Stimulated activated CD4-positive, alpha-beta T cell treated with anti-CD3 and anti-CD28 coated beads, Interleukin-4, amount 100 ng/mL, for 24 hours (primary cell): ENCODE measurements at places on chromosomes 12 and 14.

- DNase-seq, result no peak
These were observed 51.0 kb downstream of the ST8SIA1 start for GRCh38 chr12:22283508-22283907.

GRCh38 chr12:122421187-122421820, 1.2 kb downstream of the CLIP1 start:
- DNase-seq, result peak; percentile 26

DNA sequence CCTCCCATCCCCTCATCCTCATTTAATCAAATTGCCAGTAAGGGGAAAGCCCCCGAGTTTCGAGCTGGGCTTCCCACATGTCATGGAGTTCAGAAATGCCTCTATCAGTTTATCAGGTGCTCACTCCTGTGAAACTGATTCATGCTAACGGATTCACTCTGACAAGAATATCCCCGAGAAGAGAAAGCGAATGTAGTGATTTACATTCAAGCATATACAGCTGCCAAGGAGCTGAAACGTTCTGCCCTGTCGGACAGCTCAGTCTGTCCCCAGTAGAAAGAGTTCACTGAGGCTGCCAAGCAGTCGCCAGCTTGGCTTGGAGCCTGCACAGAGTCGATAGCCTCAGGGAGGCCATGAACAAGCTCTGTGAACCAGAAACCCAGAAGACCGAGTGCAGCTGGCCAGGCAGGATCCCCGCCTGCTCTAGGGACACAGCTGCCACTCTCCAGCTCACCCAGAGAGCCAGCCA, 88.4 kb downstream of the TMCC3 start:
- no peak for DNase-seq

DNA sequence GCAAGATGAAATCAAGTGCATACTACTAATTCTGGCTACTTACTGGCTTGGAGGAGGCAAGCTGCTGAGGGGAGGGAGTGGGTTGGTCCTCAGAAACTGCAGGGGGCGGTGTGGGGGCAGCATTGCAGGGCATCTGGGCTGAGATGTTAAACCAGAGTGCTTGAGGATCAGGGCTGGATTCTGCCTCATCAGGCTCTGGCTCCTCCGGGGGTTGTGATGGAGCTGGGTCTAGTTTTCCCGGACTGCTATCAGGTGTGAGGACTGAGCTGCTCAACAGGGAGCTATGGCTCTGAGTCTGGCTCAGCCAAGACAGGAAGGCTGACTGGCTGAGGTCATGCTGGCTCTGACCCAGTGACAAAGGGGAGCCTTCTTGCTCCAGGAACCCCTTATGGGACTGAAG, 28.6 kb downstream of the BAZ2A start:
- peak; percentile 19 for DNase-seq

DNA sequence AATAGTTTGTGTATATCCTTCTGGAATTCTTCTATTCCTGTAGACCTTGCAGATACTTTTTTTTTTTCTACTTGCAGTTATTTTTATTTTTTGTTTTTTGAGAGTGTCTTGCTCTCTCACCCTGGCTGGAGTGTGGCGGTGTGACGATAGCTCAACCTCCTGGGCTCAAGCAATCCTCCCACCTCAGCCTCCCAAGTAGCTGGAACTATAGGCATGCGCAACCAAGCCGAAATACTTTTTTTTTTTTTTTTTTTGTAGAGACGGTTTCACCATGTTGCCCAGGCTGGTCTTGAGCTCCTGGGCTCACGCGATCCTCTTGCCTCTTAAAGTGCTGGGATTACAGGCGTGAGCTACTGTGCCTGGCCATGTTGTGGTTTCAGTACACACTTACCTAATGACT, 10.0 kb downstream of the TULP3 start:
- no peak for DNase-seq

DNA sequence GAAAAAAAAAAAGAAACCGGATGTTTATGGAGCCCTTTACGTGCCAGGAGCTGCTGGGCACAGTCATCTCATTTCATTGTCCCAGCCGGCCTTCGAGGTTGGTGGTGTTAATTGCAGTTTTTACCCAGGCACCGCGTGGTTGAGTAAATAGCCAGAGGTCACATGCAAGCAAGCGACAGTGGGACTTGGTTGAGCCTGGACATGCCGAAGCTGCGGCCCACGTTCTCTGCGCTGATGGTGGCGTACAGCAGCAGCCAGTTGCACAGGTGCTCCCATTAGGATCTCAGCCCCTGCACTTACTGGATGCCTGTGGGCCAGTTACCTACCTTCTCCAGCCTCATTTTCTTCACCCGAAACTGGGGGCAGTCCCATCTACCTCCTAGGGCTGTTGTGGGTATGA, 54.0 kb downstream of the TSPAN9 start:
- DNase-seq, result no peak

GRCh38 chr14:31371646-31372045, 48.7 kb downstream of the HEATR5A start:
- no peak for DNase-seq

DNA sequence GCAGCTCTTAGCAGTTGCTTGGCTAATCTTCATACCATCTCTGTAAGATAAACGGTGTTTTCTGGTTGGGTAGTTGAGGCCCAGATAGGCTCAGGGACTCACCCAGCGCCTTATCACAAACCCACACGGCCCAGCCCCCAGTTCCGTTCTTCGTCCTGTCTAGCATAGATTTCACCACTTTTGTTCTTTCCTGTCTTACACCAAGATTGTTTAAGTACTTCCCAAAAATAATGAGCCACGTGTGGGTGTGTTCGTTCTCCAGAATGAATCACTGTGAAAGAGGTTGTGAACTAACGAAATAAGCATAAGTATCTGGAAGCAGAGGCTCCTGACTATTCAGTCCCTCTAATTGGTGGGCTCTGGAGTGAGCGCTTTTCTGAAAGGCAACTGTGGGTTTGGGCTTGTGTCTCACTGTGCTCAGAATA, 21.4 kb downstream of the ACVR1B start:
- DNase-seq, result peak; percentile 58

GRCh38 chr14:20711685-20712084, 23.1 kb downstream of the ANG start:
- no peak for DNase-seq

GRCh38 chr14:23380197-23380914, 3.5 kb downstream of the CMTM5 start:
- DNase-seq, result no peak

DNA sequence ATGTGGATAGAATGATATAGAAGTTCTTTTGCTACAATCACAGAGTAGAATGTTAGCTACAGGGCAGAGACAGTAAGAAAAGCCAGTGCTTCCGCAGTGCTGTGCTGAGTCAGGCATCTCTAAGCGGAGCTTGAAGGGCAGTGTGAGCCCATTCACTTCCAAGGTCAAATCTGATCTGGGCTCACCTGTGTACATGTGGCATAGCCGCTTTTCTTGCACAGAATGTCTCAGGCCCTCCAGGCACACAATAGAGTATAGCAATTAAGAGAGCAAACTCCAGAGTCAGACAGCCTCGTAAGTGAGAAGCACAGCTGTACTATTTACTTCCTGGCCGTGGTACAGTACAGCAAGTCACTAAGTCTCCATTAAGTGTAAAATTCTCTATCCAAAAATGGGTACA, 26.8 kb downstream of the CORO1C start:
- no peak for DNase-seq

GRCh38 chr14:69982220-69982839, 103.1 kb downstream of the SMOC1 start:
- no peak for DNase-seq

- DNase-seq, result no peak
These were observed 5.1 kb downstream of the PPP4R4 start for GRCh38 chr14:94179244-94179643.

DNA sequence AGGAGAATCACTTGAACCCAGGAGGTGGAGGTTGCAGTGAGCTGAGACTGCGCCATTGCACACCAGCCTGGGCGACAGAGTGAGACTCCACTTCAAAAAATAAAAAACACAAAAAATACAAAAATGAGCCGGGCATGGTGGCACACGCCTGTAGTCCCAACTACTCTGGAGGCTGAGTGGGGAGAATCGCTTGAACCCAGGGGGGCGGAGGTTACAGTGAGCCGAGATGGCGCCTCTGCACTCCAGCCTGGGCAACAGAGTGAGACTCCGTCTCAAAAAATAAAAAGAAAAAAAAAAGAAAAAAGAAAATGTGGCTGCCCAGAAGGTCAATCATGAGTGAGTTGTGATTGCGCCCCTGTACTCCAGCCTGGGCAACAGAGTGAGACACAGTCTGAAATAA, 9.2 kb downstream of the DNAJC22 start:
- DNase-seq, result no peak

DNA sequence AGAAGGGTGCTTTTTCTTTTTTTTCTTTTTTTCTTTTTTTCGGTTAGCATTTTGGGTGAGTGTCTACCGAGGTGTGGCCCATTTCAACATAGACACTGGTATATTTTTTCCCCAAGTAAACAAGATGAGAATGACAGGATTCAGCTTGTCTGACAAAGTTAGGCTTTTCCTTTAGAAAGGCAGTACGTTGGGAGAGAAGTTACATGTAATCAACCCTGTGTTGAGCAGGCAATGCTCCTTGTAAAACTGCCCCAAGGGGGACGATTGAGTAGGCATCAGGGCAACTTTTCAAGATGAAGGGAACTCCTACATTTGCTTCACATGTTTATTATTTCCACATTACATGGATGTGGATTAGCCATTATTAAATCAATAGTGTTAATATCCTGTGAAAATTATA, 1.7 kb downstream of the EMP1 start:
- no peak for DNase-seq

- DNase-seq, result peak; percentile 21
These were observed 126.0 kb upstream of the ATF7IP start for GRCh38 chr12:14239350-14239934.

DNA sequence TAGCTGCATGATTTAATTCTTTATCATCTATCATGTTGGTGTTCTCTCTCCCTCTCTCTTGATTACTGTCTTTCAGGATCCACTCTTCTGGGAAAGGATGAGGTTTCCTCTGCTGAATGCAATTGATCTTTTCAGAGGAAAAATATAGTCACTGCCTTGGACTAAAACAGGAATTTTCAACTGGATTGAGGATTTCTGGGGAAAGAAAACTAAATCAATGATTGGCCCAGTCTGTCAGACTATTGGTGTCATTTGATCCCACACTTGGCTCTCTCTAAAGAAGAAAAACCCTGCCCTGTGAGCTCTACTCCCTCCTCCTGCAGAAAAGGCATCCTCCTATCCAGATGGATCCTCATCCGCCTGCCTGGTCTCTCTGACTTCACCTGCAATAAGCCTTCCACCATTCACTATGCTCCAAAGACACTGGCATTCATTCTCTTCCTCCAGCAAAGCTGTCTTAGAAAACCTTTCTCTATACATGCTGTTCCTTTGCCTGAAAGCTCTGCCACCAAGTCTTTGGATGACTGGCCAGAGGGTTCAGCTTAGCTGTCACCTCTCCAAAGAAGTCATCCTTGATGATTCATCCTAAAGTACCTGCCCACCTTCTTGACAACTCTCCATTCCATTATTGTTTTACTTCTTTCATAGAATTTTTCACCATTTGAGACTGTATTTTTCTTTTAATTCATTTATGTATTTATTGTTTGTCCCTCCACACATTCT, 127.7 kb upstream of the CAND1 start:
- no peak for DNase-seq

DNA sequence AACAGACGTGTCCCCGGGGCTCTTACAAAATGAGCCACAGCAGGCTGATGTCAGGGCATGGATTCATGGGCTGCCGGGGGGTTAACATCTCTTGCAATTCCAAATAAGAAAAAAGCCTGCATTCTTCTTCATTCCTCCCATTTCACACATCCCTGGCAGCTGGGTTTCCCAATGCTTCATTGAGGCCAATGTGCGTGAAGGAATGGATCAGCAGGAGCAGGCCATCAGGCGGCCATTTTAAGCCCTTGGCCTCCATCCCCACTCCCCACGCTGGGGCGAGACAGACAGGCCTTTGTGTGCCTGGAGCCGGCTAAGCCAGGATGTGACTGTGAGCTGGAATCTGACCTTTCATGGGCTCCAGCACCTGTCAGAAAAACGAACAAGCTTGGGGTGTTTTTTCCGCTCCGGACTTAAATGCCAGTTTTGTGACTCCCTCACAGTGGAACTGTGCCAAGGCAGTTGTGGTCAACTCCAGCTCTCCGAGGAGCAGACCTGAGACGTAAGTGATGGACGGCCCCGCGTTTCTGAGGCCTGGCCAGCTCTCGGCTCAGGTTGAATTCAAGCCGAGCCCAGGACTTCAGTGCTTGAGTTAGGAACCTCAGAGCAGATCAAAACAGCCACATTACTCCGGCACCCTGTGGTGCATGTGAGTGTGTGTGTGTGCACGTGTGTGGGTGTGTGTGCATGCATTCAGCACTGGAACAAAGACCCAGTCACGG, 133.1 kb downstream of the TMEM30B start:
- no peak for DNase-seq

DNA sequence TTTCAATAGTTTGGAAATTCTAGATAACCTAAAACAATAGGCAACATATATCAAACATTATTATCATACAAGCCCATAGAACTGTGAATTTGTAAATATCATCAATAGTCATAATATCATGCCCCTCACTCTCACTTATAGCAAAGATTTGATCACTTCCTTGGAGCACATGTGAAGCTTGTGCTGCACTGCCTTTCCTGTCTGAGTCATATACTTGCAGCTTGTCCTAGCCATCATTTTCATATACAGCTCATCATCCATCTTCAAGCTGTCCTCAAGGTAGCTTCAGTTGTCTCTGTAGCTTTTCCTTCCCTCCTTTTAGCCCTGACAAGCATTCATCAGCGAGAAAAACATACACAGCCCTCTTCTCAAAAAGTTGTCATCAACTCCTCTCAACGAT, 746.5 kb upstream of the FOXG1 start:
- DNase-seq, result no peak

DNA sequence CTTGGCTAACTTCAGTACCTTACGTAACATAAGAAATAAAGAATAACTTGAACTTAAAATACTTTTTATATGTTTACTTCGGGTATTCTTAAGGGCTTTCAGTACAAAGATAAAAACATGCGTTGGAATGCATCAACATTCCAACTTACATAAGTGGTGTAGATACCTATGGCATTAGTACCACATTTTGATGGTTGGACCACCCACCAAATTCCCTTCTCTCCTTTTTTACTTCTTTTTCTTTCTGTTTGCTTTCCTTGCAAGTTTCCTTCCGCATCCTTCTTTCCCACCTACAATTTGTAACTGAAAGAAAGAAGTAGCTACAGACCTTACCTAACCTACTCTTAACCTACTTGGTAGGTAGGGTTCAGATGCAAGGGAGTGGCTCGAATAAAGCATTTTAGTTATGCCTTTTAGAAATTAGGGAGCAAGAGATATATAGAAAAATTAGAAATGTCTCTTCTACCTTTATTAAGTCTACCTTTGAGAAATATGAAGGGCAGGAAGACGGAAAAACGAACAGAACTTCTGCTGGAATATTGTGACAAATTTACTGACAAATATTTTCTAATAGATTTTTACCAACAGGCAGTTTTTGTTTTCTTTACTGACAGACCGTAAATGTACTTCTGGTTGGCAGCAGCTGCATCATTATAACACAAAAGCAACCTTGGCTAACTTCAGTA, 2.1 kb upstream of the ARHGAP5 start:
- DNase-seq, result no peak
